Nasal cavity respiratory epithelium epithelial cell of viscerocranial mucosa (primary cell): ENCODE measurements at places on chromosomes 11 and 22. TPM values are rescaled to one million over a fixed set of nuclear protein-coding genes. Genes with fewer than 3 reads are reported as not detected.

GP1BB gene
- total RNA-seq, result 0.68 and 1.9 TPM in 2 replicates

DAGLA gene
- under 0.01 and 2.2 TPM in 2 replicates for total RNA-seq

ATP5MG gene
- total RNA-seq, result 52.5 and 121 TPM in 2 replicates

POU2F3 gene
- total RNA-seq, result 0.43 and 0.68 TPM in 2 replicates

ANO3 gene
- total RNA-seq, result under 0.01 TPM in 1 of 2 replicates, not detected in the other

IFTAP gene
- total RNA-seq, result 12.6 and 23.6 TPM in 2 replicates

BLID gene
- total RNA-seq, result 0.85 TPM in 1 of 2 replicates, not detected in the other

RASD2 gene
- total RNA-seq, result under 0.01 and 0.14 TPM in 2 replicates

XNDC1N gene
- 4.8 and 7.0 TPM in 2 replicates for total RNA-seq
